ENCODE measurements at places on chromosomes 1 and 21.

- no peak for DNase-seq
Measured at GRCh38 chr1:186113461-186113860, 261.6 kb downstream of the TPR start.

DNA sequence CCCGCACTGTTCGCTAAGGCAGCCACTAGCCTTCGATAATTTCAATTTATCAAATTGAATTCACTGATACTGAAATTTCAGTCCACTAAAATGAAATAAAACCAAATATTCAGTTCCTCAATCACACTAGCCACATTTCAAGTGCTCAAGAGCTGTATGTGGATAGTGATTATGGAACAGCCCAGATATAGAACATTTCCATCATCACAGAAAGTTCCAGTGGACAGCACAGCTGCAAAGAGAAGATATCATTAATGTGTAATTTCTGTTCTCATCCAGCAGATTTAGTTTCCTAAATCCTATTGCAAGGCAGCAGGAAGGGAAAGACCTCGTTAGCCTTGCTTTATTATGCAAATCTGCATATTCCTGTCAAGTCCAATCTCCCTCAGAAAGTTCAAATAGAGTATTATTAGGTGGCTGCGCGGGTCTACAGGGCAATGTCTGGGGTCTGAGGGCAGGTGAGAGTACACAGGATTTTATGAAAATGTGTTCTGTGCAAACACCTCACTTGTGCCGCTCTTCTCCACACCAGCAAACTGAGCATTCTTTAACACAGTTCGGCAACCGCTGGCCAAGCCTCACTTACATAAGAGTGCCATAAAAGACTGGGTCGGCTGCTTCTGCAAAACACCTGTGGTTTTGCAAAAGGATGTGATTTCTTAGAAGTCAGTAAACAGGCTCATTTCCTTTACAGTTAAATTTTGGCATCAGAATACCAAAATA, 22.4 kb downstream of the CAPZB start:
- no peak for DNase-seq

GRCh38 chr1:9066945-9067807, 2.3 kb downstream of the SLC2A5 start:
- no peak for DNase-seq

DNA sequence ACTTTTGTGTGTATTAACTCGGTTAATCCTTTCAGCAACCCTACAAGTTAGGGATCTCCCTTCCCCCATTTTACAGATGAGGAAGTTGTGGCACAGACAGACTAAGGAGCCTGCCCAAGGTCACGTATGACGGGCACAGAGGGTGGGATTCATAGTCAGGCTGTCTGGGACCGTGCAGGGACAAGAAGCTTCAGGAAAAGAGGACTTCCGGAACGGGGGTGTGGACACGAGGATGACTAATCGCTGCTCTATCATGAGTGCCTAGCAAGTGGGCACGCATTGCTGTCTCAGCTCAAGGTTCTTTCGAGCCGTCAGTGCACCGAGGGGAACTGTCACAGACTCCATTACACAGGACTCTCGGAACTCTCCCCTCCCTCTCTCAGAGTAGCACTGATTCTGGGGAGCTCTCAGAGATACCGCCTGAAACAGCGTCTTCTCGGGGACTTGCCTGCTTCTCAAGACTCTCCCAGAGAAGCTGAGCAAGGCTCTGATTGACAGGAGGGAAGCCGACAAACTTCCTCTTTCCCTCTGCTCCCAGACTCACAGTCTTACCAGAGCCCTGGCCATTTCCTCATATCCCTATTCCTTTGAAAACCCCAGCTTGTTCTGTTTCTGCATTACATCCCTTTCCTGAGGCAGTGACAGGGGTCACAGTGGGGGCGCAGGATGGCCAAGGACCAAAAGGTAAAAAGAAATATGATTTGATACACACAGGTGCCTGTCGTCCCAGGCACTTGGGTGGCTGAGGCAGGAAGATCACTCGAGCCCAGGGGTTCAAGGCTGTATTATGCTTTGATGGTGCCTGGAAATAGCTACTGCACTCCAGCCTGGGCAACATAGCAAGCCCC, 14.4 kb downstream of the FHAD1 start:
- DNase-seq: peak; percentile 47

- DNase-seq: no peak
Measured at GRCh38 chr1:173628888-173629287, 6.2 kb upstream of the TEX50 start.

DNA sequence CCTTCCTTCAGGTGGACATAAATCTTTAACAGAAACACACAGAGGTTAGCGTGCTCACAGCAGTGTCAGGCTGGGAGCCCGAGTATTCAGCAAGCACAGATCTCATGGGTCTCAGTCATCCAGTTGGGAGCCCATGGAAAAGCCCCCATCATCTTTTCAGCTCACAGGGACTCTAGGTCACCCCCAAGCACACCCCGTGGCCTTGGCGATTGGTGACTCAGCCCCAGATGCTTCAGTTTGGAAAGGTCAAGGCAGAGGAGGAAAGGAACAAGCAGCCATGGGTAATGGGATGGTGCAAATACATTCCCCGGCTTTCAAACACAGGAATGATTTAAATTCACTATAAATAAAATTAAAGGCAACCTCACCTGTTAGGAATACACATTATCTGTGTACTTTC, 88.9 kb downstream of the PGBD5 start:
- DNase-seq: no peak

All from activated naive CD4-positive, alpha-beta T cell treated with anti-CD3 and anti-CD28 coated beads, Interleukin-2, amount 50 U/mL, for 72 hours (primary cell).